NCI-H460 (cell line): ENCODE measurements at places on chromosomes 7 and 10.

DNA sequence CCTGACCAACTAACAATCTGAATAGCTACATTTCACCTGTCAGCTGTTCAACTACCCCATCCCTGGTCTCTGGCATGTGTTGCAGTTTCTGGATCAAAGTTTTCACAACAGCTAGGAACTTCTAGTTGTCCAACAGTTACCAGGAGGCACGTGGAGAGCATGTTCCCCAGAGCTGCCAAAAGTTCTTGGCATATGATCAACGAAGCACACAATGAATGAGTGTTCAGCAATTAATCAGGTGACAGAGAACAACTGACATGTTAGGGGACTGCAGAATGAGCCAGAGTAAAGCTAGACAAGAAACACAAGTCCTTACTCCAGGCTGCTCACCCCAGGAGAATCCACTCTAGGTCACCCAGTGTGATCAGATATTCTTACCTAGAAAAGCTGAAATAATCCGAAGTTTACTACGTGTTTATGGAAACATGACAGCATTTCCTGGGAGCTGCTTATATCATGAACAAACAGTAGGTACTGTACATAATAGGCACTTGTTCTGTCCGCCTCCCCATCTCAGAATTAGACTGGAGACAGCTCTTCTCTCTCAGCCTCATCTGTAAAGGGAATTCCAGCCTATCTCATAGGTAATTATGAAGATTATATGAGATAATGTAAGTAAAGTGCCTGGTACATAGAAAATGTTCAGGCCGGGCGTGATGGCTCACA lies 50.6 kb downstream of the ZNF438 start:
- no peak for DNase-seq

DNA sequence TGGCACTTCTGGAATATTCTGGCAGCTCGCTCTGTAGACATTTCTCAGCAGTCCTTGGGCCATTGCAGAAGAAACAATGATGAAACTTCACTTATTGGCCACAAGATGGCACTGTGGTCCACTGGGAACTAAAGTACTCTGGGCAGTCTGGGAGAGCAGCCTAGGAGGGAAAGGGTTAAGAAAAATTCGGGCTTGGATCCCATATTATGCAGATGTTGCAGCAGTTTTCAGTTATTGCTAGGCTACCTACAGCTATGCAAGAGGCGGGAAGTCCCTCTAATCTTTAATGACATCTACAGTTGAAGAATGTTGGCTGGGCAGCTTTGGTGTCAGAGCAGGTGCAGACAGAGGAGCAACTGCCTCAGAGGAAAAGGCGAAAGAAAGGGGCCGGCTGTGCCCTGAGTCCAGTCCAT lies 201.7 kb upstream of the PRSS58 start:
- peak; percentile 56 for DNase-seq

DNA sequence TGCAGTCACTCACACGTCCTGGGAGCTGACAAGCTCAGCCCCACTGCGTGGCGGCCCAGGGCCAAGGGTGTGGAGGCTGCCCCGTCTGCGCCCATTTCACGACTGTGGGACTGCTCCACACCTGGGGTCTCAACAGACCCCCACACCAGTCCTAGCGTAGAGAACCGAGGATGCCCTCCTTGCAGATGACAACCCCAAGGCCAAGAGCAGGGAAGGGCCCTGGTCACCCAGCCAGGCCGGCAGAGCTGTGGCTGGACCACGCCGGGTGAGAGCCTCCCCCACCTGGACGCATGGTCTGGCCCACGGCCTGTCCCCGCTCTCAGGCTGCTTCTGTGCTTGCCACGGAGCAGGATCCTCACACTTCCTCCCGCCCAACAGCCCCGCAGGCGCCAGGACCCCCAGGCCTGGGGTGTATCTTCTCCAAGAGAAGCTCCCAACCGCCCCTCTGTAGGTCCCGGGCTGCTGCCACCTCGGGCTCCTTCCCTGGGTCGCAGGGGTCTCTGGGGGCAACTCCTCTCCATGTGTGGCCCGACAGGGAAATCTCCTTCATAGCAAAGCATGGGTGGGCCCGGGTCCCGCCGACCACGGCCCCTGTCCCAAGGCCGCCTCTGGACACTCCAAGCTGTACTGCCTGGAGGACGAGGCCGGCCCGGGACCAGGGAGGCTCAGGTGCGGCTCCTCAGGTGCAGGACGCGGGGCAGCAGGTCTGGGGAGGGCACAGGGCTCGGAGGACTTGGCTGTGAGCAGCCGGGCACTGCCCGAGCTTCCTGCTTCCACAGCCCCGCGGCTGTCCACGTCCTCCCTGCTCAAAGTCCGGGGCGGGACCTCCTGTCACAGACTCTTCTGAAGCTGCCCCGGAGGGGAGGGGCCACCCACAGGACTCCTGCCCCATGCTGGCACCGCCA lies 88.8 kb downstream of the FOXL3 start:
- no peak for DNase-seq

DNA sequence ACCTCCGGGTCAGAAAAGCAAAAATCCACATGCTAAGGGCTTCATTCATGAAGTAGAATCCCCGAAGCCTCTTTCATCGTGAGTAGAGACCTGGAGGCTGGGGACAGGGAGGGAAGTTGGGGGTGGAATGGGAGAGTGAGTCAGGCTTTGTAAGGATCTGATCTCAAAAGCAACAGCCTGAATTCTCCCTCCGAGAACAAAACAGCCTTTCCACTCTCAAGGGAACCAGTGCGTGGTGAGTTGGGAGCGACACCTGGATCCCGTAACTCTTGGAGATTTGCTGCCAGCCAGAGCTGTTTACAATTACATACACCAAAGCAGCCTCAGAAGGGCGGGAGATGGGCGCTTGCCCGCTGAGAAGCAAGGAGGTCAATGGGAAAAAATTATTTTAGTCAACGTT lies 10.8 kb downstream of the AFAP1L2 start:
- no peak for DNase-seq

DNA sequence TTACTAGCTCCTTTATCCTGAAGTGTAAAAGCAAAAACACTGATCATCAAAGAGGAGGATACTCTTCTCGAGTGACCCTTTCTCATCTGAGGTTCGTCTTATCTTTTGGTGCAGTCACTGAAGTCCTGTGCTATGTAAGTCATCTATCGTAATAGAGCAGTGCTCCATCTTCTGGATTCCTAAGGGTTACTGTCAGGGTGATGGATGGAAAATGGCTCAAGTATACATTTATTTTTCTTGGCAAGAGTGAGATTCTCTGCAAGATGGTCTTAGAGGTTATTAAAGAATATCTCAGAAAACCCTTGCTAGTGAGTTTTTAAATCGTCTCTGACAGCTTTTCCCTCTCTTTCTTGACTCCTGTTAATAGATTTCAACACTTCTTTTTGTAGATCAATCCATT lies 12.4 kb downstream of the PRKG1 start:
- DNase-seq, result no peak

DNA sequence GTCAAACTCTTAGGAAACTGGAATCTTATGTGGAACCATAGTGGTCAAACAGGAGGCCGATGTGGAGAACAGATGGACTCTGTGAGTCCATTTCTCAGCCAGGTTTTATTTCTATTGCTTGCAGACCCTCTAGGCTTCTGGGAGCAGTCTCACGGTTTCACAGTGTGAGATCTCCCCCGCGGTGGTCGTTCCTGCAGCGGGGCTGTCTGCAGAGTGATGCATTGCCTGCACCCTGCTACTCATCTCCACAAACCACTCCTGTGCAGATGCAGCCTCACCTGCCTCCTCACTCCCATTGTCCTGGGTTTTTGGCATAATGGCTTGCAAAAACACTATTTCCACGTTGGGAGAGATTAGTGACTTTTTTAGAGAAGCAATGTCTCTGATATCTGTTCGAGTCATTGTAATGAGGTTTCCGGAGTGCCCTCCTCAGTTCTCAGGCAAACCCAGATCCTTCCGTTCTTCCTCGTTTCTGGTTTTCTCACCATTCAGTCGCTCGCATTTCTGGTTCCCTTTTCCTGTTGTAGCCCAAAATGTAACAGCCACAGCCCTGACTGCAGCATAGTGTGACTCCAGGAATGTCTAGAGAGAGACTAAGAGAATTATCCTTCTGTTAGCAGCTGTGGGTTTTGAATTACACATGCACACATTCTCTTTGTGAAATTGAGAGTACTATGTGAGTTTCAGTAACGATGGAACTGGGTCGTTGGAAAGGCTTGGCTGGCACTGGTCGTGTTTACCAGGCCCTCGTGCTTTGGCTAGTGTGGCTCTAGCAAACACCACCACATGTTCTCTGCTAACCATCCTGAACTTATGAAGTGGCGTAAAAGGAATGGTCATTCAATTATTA lies 30.2 kb downstream of the ACADSB start:
- no peak for DNase-seq

GRCh38 chr7:123397746-123398338 lies 136.6 kb downstream of the IQUB start:
- no peak for DNase-seq

DNA sequence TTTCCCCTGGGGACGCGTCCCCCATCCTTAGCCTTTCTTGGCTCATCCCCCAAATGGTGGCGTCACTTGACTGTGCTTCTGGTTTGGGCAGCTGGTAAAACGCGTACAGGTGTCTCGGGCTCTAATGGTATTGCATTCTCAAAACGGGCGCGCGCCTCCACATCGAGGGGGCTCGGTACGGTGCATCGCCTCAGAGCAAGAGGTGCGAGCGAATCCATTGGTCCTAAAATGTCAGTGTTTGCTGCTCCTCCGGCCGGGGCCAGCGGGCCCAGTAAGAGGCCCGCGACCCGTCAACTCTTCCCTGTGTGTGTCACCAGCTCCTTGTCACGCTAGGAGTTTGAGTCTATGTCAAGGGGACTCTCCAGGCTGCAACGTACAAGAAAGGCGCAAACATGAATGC lies 90.6 kb upstream of the SH2B2 start:
- no peak for DNase-seq

DNA sequence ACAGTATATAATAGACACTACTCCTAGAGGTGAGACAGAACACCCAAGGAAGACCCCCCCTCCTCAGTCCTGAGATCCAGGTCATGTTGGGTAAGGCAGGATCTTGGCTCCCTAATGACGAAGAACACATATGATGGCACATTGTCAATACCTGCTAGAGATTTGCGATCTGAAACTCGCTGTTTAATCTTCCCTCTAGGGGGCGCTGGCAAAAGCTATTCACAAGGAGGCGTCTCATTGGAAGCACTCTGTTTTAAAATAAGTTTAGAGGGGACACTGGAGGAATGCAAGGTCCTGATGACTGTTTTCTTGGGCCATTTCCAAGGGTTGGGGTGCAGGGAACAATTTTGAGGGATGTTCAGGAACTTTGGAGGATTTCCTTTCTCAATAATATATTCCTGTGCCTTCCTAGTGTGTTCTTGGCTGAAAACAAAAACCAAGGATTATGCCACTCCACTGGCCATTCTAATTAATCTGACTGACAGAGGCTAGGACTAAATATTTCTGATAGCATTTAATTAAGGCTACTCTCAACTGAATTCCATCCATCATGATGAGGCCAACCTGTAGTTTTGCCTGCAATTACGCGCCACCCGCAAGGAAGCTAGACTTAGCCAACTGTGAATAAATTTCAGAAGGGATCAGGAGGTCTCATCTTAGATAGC lies 1013.8 kb upstream of the MBL2 start:
- no peak for DNase-seq

- no peak for DNase-seq
Measured at GRCh38 chr10:2837674-2838073, 229.7 kb upstream of the PFKP start.

- no peak for DNase-seq
Measured at GRCh38 chr7:69947998-69948397, 349.7 kb downstream of the AUTS2 start.

DNA sequence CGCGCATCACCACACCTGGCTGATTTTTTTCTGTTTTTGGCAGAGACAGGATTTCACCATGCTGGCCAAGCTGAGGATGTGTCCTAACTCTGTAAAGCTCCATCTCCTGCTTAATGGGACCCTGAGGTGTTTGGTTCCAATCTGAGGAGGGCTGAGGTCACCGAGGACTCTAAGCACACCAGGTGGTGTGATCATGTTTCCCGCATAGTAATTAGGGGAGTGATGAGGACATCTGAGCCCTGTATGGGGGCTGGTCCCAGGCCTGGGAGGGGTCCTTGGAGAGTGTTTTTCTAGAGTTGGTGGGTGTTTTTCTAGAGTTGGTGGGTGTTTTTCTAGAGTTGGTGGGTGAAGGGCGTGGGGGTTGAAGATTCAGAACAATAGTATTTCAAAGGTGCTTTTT lies 3.0 kb upstream of the ABHD11 start:
- no peak for DNase-seq

- DNase-seq, result no peak
Measured at GRCh38 chr10:130924138-130924819, 387.2 kb downstream of the TCERG1L start.
